ENCODE measurements at places on chromosomes 4 and X.

DNA sequence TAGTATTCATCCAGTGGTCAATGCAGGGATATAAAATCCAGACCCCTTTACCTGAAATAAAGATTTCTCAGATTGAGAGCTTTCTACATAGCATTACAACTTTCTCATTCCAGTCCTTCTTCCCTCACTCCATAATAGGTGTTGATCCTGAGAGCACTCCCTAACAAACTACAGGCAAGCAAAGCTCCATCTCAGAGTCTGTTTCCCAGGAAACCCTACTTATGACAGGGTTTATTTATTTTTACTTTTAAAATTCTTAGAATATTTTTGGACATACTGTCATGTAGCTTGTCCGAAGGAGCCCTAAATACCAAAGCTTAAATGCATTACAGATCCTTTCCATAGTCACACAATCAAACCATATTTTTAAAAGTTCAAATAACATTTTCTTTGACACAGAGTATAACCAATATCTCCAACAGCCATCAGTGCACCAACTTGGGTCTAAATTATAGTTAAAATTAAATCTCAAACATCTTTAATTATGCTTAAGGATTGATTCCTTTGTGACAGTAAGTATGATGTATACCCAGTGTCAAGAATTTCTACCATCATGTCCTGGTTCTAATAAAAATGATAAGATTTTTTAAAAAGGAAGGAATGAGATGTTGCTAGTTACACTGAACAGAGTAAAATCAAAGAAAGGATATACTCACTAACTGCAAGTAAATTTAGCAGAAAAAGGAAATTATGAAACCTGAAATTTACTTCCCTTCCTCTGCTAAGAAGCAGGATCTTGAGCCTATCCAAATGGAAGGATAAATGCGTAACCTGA, 580.4 kb upstream of the ADGRL3 start:
- no peak for DNase-seq

DNA sequence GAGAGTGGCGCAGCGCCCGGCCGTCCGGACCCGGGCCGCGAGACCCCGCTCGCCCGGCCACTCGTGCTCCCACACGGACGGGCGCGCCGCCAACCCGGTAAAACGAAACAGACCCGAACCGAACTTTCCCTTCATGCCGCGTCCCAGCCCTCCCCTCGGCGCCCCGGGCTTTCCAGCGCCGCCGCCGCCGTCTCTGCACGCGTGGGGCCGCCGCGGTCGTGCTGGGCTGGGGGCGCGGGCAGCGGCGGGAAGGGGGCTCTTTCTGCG, 222 bp downstream of the SMAD1 start:
- no peak for DNase-seq

DNA sequence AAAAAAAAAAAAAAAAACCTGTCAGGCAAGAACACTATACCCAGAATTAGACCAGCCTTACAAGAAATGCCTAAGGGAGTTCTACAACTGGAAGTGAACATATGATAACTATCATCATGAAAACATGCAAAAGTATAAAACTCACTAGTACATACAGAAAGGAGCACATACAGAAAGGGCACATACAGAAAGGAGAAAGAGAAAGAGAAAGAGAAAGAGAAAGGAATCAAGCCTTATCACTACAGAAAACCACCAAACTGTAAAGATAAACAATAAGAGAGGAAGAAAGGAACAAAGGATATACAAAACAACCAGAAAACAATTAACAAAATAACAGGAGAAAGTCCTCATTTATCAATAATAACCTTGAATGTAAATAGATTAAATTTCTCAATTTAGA, 50.4 kb downstream of the PHKA1 start:
- DNase-seq, result no peak

DNA sequence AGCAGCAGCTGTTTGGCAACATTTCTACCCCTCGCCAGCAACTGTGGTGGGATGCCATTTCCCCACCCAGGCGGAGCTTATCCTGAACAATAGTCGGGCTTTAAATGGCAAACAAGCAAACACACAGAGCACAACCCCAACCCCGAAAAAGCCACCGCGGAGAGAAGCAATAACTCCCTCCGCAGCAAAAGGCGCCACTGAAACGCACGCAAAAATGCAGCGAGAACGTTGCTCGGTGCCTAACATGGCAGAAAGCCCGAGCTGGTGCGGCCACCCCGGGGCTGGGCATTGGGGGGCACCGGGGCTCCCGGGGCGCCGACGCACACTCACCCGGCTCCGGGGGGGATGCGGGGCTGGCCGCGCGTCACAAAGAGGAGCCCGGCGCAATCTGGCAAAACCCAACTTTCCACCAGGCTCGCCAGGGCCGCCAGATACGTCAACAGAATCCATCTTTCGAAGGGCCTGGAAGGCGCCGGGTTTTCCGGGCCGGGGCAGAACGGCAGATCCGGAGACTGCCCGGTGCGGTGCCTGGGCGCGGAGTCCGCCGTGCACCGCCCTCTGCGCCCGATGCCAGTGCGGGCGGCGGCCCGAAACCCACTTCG, 818 bp downstream of the RAI2 start:
- DNase-seq, result no peak

GRCh38 chr4:6377626-6378492, 94.6 kb downstream of the PPP2R2C start:
- DNase-seq, result no peak

- DNase-seq, result no peak
Observed at GRCh38 chr4:3770323-3771163, 4.4 kb downstream of the ADRA2C start.

DNA sequence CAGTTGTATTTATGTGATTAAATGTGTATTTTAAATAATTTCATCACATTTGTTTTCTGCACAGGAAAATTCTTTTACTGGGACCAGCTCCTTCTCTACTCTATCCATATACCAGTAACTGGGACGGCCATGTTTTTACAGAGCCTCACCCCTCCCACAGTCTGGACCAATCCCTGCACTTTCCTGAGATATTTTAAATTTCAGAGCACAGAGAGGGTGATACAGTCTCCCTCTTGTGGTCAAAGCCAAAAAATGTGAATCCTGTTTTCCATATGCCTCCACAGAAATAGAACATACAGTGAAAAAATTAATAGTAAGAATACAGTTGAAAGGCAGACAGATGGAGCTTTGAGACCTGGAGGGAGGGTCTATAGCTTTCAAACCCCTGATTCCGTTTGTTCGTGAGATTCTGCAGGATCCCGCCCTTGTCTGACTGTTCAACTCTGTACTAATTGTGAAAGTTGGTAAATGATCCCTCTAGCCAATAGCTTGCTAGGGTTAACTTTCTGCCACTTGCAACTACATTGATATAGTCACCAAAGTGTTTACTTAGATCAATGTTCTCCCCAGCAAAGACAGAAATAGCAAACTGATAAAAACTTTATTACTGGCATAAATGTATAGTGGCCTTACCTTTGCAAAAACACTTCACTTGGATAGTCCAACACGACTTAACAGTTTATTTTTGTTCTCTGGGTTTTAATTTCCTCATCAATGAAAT, 172.2 kb downstream of the PPARGC1A start:
- DNase-seq, result peak; percentile 18

DNA sequence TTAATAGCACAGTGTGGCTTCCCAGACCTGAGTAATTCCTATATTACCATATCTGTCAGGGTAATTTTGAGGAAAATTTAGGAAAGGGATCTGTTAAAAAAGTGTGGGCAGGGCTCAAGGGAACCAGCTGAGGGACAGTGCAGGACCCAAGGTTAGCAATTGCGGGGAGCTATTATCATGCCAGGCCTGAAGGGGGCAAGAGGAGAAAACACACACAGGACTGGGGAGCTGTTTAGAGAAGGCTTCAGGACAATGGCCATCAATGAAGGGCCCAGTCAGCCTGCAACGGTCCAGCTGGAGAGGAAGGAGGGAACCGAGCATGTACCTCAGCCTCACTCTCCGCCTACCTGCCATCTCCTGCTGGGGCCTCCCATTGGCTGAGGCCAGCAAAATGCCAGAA, 19.0 kb upstream of the NHS start:
- no peak for DNase-seq
